ENCODE measurements at places on chromosomes 5 and 9. TPM values are rescaled to one million over a fixed set of nuclear protein-coding genes. Genes with fewer than 3 reads are reported as not detected.

LRRC70 gene
- total RNA-seq, result 1.1 TPM

CRB2 gene
- total RNA-seq, result not detected

TMEM161B gene
- 17.3 TPM for total RNA-seq

DNA sequence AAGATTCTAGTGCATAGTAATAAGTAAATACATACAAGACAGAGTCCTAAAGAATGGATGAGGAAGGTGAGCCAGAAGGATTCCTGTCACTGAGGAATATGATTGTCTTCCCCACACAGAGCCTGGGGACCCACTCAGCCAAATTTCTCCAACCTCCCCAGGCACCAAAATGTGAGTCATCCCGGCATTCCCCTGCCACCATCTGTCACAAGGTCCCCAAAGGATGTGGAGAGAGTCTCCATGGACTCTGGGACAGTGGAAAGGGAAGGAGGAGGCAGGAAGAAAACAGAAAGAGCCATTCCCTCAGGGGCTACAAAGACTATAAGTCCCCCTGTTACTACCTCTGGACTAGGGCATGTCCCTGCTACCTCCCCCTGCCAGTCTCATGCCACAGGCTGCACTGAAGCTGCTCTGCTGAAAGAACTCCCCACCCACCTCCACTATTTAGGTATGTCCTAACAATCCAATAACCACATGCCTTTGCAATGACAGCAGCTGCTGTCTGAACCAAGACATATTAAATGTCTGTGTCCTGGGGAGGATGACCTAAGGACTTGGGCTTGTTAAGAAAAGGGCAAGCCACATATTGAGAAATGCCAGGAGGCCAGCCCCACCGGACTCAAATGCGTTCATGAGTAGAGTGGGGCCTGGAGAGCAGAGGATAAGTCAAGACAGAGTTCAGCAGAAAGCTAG is 10.7 kb upstream of the OR5C1 start:
- H3K36me3 ChIP-seq, result no peaks in the 10 kb centered on the region
- no peaks in the 10 kb centered on the region for H3K27me3 ChIP-seq
- no peak overlapping the region for H3K4me3 ChIP-seq
- H3K4me1 ChIP-seq, result peaks cover 19% of the 10 kb centered on the region

GRCh38 chr5:151662805-151663204 is 23.9 kb downstream of the SPARC start:
- no peak overlapping the region for H3K4me3 ChIP-seq
- no peak for DNase-seq
- no peaks in the 10 kb centered on the region for H3K27me3 ChIP-seq
- no peak overlapping the region for H3K27ac ChIP-seq
- no peaks in the 10 kb centered on the region for H3K36me3 ChIP-seq
- H3K4me1 ChIP-seq, result no peaks in the 10 kb centered on the region

- no peaks in the 10 kb centered on the region for H3K36me3 ChIP-seq
- no peak overlapping the region for H3K4me3 ChIP-seq
- H3K27me3 ChIP-seq, result no peaks in the 10 kb centered on the region
Observed at GRCh38 chr9:133250741-133251170, 24.2 kb downstream of the ABO start.

- DNase-seq, result no peak
- peaks cover 44% of the 10 kb centered on the region for H3K27me3 ChIP-seq
- no peak overlapping the region for H3K4me3 ChIP-seq
- H3K36me3 ChIP-seq, result no peaks in the 10 kb centered on the region
- no peaks in the 10 kb centered on the region for H3K4me1 ChIP-seq
Observed at GRCh38 chr5:38226091-38226490, 32.3 kb upstream of the EGFLAM start.

DNA sequence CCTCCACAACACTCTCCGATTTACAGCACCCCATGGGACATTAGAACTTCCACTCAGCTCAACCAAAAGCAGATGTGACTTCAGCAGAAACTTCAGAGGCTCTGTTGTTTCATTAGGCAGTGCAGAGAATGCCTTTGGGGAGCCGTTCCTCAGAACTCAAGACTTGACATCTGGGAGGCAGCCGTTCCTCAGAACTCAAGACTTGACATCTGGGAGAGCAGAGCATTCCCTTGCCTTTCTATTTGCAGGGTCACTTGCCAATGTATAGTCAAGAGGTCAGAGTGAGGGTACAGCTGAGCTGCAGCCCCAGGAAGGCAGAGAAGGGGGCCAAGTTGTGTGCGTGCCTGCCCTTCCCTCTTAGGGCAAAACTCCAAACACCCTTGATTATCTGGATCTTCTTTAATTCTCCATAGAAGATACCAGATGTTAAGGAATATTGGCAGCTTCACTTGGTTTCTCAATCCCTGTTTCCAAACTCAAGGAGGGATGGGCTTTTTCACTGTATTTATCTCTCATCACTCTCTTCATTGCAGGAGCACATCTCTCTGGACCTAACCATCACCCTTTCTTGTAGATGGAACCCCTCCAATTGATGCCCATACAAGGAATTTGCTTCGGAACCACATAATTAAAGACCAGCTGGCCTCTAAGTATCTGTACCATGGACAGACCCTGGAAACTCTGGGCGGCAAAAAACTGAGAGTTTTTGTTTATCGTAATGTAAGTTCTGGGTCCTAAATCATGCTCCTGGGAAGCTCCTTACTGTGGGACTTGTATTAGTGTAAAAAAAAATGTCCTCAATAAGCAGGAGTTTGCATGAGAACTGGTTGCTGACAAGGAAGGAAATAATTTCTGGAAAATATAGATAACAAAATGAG is 25.6 kb downstream of the TGFBI start:
- H3K4me3 ChIP-seq, result no peak overlapping the region
- H3K27me3 ChIP-seq, result no peaks in the 10 kb centered on the region
- peaks cover 12% of the 10 kb centered on the region for H3K36me3 ChIP-seq
- H3K4me1 ChIP-seq, result peaks cover 56% of the 10 kb centered on the region
- DNase-seq, result no peak
- H3K27ac ChIP-seq, result peak overlapping the region; percentile 85

GRCh38 chr5:124511791-124512190 is 234.6 kb downstream of the ZNF608 start:
- H3K27me3 ChIP-seq, result no peaks in the 10 kb centered on the region
- DNase-seq, result no peak

DNA sequence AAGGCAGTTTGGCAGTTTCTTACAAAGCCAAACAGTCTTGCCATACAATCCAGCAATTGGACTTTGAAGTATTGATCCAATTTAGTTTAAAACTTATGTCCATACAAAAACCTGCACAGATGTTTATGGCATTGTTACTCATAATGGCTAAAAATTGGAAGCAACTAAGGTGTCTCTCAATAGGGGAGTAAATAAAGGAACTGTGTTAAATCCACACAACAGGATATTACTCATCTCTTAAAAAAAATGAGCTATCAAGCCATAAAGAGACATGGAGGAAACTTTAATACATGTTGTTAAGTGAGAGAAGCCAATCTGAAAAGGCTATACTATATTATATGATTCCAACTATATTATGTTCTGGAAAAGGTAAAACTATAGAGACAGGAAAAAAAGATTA is 313.6 kb upstream of the CD180 start:
- no peak overlapping the region for H3K4me3 ChIP-seq
- H3K27me3 ChIP-seq, result no peaks in the 10 kb centered on the region
- no peaks in the 10 kb centered on the region for H3K4me1 ChIP-seq
- H3K27ac ChIP-seq, result no peak overlapping the region
- DNase-seq, result no peak
- H3K36me3 ChIP-seq, result no peaks in the 10 kb centered on the region

All from PC-9 (cell line).